T47D (cell line): ENCODE measurements at places on chromosomes 3 and 15.

- no peak for DNase-seq
Measured at GRCh38 chr15:48667701-48668100, 22.2 kb upstream of the FBN1 start.

GRCh38 chr15:68807249-68807648 lies 13.4 kb downstream of the ANP32A start:
- no peak for DNase-seq

- DNase-seq, result no peak
Measured at GRCh38 chr3:98583766-98584165, 9.6 kb downstream of the CPOX start.

- no peak for DNase-seq
Measured at GRCh38 chr15:44147636-44148035, 47.4 kb downstream of the FRMD5 start.

DNA sequence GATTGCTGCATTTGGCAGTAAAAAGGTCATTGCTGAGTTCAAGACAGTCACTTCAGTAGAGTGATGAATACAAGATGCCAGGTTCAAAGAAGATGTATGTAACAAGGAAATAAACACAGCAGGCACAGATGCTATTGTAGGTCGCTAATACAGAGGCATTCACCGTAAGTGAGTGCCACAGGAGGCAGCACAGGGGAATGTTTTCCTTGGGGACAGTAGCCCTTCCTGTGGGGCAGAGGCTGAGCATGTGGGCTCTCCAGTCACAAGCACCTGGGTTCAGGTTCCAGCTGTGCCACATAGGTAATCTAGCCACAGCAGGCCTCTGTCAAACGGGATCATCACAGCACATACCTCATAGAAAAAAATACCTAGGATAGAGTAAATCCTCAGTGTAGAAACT lies 86.3 kb downstream of the RSL24D1 start:
- DNase-seq, result no peak

- DNase-seq, result no peak
Measured at GRCh38 chr3:56680054-56680580, 2.9 kb downstream of the TASOR start.

DNA sequence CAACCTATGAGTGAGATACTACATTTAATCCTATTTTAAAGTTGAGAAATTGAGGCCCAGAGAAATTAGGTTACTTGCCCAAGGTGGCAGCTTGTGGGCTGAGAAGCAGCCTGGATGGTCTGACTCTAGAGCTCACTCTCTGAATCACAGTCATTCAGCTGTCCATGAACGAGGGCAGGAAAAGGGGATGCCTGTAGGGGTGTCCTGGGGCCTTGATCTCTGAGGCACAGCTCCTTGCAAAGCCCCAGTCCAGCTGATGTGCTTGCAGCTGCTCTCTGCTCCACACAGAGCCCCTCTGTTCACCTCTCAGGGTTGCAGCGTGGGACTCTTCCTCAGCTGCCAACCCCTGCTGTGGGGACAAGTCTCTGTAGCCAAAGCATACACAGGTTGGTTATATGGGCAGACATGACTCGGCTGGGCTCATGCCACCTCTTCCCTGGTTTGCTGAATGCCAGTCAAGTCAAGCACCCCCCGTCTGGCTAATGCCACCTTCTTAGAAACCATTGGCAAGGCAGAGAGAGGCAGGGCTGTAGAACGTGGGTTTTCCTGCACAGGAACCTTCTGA lies 56.8 kb downstream of the GASK1A start:
- no peak for DNase-seq

DNA sequence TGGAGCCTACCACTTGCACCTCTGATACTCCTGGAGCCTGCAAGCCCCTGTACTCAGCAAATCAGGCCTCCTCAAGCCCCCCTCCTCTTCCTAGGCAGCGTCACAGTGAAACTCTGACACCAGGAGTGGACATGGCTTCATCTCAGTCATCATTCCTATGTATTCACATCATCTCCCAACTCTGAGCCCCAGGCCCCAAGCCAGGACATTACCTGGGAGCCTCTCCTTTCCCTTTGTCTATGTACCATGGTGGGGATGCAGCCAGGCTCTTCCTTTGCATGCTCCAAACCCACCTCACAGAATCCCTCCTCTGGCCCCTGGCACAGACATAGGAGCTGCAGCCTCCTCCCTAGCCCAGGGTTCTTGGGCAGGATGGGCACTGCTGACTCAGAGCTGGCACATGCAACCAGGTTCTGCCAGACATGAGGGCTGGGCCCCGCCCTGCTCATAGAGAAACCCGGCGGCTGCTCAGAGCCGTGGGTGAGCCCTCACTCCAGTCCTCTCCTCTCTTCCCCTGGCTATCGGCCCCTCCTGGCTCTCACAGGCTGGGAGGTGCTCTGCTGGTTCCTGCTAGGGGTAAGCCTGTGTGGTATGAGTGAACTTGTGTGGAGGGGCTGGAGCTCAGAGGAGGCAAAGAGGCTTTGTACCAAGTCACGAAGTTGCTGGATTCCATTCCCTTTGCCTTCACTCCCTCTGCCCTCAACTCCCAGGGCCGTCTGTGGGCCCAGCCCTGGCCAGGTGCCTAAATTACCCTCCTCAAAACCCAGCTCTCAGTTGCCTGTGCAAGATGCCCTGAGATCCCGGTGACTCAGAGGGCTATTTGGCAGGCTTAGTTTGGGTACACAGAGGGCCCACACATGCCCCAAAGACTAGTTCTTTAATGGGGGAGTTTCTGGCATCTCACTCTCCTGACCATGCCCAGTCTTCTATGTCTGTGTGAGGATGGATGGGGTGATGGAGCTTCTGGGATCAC lies 1.9 kb upstream of the PLCD1 start:
- DNase-seq, result no peak

- no peak for DNase-seq
Measured at GRCh38 chr3:159196359-159196758, 394.5 kb downstream of the MFSD1 start.

DNA sequence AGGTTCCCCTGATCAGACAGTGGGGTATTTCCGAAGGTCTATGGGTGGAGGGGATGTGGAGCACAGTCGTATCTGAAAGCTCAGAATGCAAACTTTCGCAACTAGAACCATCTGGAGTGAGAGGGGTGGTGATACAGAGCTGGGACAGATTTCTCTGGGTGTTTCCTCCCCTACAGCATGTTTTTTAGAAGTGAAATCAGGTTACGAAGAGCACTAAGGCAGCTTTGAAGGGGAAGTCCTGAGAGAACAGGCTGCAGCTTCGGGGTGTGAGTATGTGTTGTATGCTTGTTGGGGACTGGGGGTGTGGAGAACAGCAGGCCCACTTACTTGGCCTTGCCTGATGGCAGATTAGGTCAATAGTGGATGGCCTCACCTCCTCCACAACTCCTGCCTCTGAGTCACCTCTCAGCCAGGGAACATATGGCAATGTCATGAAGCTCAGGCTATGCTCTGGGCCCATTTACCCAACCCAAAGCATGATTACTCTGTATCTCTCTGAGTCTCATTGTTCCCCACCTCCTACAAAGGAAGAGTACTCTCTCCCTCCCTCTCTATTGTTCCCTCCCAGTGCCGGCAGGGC lies 107.2 kb upstream of the RASGRP1 start:
- no peak for DNase-seq

DNA sequence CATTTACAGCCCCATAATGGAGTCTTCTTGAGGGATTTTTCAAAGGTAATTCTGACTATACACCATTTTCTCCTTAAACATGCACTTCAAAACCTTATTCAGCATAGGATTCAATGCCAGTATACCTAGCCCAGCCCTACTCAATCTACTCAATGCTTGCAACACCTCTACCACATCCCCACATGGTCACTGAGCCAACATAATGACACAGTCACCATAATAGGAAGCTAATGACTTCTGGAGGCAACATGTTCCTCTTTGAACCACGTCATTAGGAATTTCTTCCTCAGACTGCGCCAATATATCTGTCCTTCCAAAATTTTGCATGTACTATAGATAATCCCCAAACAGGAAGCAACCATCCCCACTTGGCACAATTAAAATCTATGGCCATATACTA lies 153.9 kb upstream of the SETMAR start:
- no peak for DNase-seq

GRCh38 chr3:188076176-188076575 lies 77.8 kb upstream of the LPP start:
- no peak for DNase-seq

DNA sequence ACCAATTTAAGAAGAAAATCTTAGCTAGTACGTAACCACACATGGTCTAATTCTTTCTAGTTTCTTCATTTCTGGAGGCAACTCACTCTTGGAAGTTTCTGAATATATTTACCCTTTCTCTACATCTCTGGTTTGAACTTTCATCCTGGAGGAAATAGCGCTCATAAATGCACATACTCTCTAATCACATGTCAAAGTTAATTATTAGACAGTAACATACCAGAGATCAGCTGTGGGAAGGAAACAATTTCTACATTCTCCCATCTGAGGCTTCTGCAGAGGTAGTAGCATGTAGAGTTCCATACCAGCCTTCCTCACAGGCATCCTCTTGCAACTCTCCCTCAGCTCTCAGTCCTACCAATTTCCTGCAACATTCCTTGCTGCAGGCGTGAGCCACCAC lies 132.5 kb downstream of the RBPMS2 start:
- DNase-seq, result no peak

GRCh38 chr15:39363761-39364586 lies 216.9 kb upstream of the THBS1 start:
- DNase-seq, result no peak

DNA sequence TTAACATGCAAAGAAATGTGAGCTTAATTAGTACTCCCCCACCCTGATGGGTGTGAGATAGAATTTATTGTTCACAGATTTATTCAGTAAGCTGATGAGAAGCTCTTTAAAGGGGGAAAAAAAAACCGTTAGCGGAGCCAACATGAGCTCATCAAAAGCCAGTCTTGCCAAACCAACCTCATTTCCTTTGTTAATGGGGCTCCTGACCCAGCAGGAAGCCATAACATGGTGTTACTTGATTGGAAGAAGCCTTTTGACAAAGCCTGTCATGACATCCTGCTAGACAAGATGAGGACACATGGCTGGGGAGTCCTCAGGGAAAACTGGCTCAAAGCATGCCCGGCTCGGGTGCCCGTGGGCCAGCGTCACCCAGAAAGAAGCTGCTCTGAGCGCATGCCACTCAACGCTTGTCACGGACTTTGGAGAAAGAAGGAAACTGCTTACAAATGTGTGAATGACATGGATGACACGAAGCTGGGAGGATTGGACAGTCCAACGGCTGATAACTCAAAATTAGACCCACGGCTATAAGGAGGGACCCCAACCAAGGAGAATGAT lies 64.6 kb downstream of the SLCO2A1 start:
- DNase-seq, result no peak

DNA sequence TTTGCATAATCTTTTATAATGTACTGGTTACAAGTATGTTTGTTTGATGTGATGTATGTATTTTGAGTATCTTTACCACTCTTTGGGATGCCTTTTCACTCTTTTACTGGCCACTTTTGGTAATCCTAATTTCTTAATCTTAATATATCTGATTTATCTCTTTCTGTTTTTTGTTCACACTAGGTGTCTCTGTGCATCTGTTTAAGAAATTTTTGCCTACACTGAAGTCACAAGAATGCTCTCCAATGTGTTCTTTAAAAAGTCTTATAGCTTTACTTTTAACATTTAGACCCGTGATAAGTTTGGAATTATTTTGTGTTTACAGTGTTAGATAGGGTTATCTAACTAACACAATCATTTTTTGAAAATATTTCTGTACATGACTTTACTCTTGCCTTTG lies 659.1 kb downstream of the SI start:
- DNase-seq, result no peak

- no peak for DNase-seq
Measured at GRCh38 chr3:100518983-100519382, 26.6 kb downstream of the TMEM45A start.

GRCh38 chr3:78141269-78141668 lies 1101.4 kb downstream of the ROBO2 start:
- peak; percentile 26 for DNase-seq

GRCh38 chr15:49718846-49719245 lies 98.0 kb downstream of the DTWD1 start:
- DNase-seq, result no peak

- no peak for DNase-seq
Measured at GRCh38 chr15:65956307-65956706, 87.0 kb downstream of the RAB11A start.

- DNase-seq, result no peak
Measured at GRCh38 chr15:86362555-86362954, 282.9 kb downstream of the AGBL1 start.

- no peak for DNase-seq
Measured at GRCh38 chr3:111648991-111649579, 53.9 kb upstream of the ZBED2 start.

DNA sequence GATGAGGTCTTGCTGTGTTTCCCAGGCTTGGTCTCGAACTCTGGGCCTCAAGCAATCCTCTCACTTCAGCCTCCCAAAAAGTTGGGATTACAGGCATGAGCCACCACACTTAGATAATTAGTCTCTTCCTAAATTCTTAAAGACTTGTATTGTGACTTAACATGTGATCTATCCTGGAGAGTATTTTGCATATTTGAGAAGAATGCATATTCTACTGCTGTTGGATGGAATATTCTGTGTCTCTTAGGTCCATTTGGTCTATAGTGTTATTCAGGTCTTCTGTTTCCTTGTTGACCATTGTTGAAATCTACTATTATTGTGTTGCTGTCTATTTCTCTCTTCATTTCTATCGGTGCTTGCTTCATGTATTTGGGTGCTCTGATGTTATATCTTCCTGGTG lies 60.1 kb upstream of the VILL start:
- DNase-seq, result no peak

- no peak for DNase-seq
Measured at GRCh38 chr15:25653371-25653770, 209.8 kb downstream of the ATP10A start.

GRCh38 chr15:47349179-47349578 lies 368.1 kb upstream of the SEMA6D start:
- DNase-seq, result no peak

DNA sequence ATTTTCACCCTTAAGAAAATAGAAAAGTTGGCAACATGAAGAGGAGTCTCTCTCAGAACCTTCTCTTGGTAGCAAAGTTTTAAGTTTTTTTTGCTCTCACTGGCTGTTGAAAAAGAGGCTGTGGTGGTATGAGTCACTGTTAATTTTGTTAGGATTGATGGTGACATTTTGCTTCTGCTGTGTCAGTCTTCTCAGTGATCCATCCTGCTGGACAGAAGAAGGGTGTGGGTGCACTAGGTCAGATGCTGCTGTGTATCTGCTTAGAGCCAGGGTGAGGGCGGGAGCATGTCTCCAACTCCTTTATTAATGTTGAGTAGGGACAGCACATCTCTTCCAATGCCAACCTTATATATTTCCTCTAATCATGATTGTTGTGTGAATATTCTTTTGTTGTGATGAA lies 369.5 kb downstream of the FEZF2 start:
- no peak for DNase-seq

DNA sequence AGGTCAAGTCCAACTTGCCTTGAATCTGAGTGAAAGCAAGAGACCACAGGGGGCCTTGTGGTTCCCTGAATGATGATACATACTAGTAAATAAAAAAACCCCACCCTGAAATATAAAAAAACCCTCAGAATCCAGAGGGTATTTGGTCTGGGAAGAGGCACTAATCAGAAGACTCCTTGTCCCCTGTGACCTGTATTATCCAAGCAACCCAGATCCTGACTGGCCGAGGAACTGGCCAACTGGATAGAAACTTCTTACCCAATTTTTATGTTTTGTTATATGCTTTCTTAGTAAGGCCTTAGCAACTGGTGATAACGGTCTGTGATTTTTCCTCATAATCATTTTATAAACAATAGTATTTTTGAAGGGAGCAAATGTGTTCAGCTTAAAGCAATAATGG lies 17.5 kb downstream of the ABI3BP start:
- DNase-seq, result no peak
